ENCODE measurements at places on chromosomes 1 and 21.

GRCh38 chr21:36471254-36471723, 8.6 kb downstream of the CLDN14 start:
- DNase-seq, result peak; percentile 41

DNA sequence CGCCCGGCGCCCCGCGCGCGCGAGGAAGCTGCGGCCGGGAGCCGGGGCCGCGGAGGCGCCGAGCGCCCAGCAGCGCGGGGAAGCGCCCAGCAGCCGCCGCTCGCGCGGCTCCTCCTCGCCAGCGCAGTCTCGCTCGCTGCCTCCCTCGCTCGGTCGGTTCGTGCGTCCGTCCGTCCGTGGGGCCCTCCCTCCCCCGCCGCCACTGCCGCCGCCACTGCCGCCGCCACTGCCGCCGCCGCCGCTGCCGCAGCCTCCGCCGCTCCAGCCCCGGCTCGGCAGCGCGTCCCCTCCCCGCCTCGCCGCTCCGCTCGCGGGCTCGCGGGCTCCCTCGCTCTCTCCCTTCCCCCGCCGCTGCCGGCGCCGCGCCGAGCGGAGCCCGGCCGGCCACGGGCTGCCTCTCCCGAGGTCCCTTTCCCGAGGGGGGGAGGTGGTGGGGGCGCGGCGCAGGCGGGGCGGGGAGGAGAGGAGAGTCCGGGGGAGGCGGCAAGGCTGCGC, at the start of gene KCND3:
TSS of gene KCND3 (minus strand) at position 138 of the 495 bp plus-strand sequence.
- no peak for DNase-seq

GRCh38 chr1:211323156-211324063, 3.2 kb upstream of the TRAF5 start:
- DNase-seq, result peak; percentile 78

GRCh38 chr21:46666941-46667740, 31.7 kb downstream of the PRMT2 start:
- DNase-seq, result no peak

GRCh38 chr1:87821335-87821697, 492.6 kb downstream of the LMO4 start:
- DNase-seq, result no peak

- DNase-seq, result no peak
Measured at GRCh38 chr1:231666220-231666936, 39.8 kb downstream of the DISC1 start.

DNA sequence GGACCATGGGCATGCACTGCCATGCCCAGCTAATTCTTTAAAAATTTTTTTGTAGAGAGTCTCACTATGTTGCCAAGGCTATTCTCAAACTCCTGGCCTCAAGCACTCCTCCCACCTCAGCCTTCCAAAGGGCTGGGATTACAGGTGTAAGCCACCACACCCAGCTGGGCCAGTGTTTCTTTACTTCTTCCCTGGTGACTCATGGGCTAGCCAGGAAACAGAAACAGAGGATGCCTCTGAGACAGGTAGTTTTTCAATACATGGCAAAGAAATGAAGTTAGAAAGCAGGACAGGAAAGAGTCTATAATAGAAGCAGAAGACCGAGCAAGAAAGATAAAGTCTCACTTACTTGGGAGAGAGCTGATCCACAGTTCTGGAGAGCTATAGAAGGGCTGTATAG, 7.6 kb upstream of the C1orf74 start:
- no peak for DNase-seq

- DNase-seq, result peak; percentile 66
Measured at GRCh38 chr1:154975409-154976059, 1.1 kb downstream of the CKS1B start.

DNA sequence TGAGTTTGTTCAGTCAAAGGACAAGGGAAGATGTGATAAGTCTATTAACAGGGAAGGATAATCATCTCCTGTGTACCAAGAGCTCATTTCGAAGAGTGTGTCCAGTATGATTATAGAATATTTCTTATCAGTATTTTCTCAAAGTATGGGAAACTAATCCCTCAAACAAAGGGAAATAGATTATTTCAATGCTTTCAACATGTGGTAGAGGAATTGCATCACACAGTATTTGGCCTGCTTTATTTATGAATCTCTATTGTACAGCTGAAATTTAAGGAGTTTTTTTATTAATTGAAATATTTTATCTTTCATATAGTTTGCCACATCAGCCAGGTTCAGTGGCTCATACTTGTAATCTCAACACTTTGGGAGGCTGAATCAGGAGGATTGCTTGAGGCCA, 151.0 kb downstream of the CLEC20A start:
- no peak for DNase-seq
